ENCODE measurements at places on chromosomes 5 and 9.

GRCh38 chr9:136402067-136402466, 2.1 kb upstream of the SNAPC4 start:
- DNase-seq = no peak

- no peak for DNase-seq
Observed at GRCh38 chr9:129102791-129103594, 7.6 kb downstream of the CRAT start.

- DNase-seq = no peak
Observed at GRCh38 chr5:104815212-104815611, 1252.6 kb upstream of the NUDT12 start.

DNA sequence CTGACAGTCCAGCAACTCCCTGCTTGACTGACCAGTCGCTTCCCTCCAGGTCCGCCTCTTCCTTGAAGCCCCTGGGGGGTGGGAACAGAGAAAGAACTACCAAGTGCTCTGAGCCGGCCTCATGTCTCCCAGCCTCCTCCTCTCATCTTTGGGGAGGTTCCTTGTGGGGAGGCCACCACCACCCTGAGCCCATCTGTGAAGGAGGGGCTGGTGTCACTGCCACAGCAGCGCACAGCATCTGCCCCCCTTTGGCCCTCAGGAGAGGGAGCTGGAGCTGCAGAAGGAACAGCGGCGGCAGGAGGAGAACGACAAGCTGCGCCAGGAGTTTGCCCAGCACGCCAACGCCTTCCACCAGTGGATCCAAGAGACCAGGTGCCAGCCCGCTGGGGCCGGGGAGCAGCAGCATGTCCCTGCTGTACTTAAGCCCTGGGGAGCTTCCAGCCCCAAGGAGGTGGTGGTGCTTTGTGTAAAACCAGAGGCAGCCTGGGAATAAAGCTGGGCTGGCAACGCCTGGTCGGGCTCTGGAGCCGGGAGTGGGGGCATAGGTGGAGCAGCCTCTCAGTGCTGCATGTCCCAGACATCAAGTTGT, 29.4 kb downstream of the DYNC2I2 start:
- peak; percentile 18 for DNase-seq

DNA sequence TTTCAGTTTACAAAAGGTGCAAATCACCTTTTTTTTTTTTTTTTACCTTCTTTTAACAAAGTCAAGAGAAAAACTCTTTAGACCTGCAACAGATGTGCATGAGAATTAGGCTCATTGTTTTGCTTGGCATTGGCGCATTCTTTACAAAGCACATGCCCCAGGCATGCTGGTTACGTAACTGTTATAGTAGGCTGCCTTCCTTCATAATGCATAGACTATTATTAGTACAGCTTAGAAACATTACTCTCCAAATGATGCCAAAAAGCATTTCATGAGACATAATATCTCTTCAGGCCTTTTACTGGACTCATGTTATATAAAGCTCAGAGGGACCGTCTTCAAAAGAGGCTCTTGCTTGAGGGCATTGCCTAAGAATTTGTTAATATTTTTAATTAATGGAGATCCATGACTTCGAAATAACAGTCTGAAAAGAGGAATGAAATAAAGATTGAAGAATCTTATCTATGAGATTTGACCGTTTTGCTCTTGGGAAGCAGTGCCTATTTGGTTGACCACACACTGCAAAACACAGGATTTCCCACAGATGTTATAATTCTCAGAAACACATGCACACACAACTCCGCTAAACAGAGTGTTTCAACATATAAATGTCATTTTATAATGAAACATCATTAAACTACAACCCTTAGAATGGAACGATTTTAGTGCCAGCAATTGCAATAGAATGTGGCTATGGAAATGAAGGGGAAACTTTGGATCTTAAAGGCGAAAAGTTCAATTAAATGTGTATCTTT, 478.7 kb downstream of the PRR16 start:
- no peak for DNase-seq

- DNase-seq = no peak
Observed at GRCh38 chr5:15023846-15024245, 152.3 kb upstream of the ANKH start.

DNA sequence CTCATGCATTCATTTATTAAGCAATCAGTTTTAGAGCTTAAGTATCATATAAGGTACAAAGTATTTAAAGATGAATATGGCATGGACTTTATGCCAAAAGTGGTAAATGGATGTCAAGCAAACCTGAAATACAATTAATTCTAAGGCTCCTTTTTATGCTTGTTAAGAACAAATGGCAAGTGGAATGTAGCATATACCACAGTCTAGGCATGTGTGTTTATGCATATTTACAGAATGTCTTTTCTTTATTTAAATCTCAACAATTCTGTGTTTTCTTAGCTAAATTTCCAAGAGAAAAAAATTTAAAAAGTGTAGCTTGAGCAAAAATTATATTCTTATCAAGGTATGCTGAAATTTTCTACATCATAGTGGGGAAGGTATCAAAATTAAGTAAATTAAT, 39.8 kb downstream of the MPDZ start:
- DNase-seq = no peak

GRCh38 chr9:126295516-126295915, 31.1 kb upstream of the MVB12B start:
- DNase-seq = no peak

- DNase-seq = no peak
Observed at GRCh38 chr5:137085206-137085605, 413.9 kb downstream of the SPOCK1 start.

DNA sequence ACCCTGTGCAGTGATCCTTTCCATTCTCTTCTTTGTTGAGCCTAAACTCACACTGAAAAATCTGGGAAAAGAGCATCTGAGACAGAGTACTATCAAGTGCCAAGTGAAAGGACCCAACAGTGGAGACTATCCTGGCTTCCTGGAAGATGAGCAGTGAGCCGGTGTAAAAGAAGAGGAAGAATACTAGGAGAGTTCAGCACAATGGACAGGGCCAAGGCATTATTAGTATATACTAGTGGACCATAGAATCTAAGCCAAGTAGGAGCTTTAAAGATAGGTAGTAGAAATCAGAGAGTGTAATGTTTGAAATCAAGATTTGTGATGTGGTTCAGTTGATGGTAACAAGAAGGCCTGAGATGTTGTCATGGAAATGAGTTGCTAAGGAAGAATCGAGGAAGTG, 140.8 kb downstream of the CAMK4 start:
- no peak for DNase-seq

DNA sequence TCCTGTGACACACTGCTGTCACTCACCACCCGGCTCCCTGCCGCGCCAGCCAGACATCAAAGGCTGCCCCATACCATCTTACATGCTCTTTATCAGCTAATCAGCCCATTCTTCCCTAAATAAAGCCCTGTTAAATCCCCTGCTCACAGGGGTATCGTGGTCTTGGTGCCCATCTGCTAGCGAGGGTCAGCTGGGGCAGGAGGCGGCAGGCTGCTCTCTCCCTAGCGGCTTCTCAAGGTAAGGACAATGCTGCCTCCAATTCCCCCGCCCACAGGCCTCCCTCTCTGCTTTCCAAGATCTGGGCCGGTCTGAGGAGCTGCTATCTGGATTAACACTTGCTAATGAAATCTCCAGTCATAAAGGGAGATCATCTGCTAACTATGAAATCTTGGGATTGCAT, 26.8 kb downstream of the BARHL1 start:
- DNase-seq = no peak

- DNase-seq = no peak
Observed at GRCh38 chr5:63686938-63687337, 275.3 kb downstream of the HTR1A start.

- DNase-seq = no peak
Observed at GRCh38 chr5:132272311-132273210, 15.1 kb downstream of the PDLIM4 start.

DNA sequence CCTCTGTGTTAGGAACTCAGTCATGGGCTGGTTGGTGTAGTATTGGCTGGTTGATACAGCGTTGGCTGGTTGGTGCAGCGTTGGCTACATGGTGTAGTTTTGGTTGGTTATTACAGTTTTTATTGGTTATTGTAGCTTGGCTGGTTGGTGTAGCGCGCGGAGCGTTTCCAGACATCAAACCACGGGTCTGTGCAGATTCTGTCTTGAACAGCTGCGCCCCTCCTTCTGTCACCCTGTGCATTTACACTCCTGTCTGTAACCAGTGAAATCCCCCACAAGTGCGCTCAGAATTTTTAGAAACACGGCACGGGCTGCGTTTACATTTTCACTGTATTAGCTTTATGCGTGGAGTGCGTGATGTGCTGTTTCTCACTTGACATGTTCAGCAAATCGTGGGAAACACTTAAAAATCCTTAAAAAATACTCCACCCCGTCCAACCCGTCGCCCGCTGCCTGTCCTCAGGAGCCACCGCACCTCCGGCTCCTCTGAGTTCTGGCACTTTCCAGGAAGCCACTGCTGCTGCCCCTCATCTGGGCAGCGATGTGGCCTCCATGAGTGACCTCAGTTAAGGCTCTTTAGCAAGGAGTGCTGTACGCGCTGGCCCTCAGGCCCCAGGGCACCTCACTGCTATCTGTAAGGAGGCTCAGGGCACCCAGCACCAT, 20.8 kb downstream of the NKD2 start:
- DNase-seq = no peak

DNA sequence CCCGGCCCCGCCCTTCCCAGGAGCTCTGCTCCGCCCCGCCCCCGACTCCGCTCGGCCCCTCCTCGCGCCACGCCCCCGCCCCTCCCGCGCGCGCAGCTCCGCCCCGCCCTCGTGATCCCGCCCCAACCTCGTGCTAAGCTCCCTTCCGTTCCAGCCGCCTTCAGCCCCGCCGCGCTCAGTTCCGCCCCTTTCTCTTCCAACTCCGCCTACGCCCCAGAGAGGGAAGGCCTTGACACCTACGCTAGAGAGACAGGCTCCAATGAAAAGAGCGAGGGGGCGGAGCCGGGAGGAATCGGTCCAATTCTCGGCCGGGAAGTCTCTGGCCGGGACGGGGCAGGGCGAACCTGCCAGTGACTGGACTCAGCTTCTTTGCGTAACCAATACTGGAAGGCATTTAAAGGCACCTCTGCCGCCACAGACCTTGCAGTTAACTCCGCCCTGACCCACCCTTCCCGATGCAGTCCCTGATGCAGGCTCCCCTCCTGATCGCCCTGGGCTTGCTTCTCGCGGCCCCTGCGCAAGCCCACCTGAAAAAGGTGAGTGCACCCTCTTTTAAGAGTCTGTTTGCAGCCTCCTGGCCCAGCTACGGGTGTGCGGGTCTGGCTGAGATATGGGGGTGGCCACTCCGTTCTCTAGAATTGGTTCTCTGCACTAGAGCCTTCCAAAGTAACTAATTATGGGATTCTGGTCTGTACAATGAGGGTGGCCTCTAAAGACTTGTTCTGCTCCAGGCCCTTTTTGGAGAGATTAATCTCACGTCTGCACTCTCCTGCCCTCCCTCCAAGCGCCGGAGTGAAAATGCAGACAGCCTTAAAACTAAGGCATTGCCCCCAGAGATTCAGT, at the start of gene GM2A:
GM2A (plus strand) TSS at position 424 of the 843 bp plus-strand sequence; CDS start at position 456, 32 bp downstream.
- DNase-seq = peak; percentile 97

DNA sequence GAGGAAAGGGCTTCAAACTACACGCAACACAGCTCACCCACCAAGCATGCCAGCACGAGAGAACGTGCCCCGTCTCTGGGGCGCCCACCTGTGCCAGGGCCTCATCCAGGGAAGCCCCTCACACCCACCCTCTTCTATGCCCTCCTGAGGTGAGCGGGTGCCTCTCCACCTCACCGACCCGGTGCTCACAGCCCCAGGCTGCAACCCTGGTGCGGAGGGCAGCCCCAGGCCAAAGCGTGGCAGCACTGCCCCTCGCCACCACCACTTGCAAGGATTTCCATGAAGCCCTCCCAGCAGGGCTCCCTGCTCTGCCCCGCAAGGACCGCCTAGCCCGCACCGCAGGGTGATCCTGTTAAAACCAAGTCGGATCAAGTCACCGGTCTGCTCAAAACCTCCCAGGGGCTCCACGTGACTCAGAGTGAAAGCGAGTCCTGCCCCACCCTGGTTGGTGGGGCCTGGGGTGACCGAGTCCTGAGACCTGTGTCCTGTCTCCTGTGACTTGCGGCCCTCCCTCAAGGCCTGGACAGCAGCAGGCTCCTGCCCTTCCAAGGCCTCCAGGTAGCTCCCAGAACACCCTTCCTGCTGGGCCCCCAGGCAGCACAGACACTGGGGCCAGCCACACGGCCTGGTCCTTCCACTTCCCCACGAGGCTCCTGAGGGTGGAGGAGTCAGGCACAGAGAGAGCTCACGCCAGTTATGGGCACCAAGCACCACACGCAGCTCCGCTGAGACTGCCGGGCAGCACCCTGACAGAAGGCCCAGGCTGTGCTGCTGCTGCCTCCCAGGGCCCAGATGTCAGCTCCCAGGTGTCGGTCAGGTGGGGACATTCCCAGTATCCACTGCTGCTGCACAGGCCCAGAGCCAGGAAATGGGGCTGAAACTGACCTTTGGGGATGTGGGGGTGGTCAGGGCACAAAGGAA, 12.7 kb downstream of the BRD3 start:
- DNase-seq = no peak

DNA sequence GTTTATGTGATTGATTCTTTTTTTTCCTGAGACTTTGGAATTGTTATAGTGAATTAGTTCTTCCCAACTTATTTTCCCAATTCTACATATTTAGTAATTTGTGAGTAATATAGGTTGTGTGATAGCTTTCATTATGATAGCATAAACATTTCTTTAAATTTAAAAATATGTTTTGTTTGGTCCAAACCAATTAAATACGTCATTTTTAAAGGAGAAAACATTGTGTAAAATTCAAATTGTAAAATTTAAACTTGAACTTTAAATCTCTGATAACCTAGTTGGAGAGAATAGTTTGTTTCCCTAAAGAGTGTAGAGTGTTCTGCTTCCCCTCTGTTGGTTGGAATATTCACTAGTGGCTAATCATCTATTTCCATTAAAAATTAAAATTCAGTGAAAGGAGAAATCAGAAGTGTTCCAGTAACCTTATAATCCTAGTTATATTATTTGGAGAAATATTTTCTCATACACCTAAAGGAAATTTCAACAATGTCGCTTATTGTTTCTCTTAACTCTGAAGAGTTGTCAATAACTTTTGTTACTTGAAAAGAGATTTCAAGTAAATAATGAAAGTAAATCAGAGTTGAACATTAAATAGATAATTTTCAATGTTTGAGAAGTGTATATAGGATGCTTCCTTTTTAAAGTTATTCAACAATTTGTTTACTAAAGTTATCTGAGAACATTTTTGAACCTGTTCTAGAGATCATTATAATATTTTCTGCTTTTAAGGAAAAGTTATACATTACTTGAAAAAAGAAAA, 2.9 kb downstream of the NIPBL start:
- DNase-seq = no peak

- no peak for DNase-seq
Observed at GRCh38 chr5:36214436-36214835, 27.3 kb downstream of the NADK2 start.

DNA sequence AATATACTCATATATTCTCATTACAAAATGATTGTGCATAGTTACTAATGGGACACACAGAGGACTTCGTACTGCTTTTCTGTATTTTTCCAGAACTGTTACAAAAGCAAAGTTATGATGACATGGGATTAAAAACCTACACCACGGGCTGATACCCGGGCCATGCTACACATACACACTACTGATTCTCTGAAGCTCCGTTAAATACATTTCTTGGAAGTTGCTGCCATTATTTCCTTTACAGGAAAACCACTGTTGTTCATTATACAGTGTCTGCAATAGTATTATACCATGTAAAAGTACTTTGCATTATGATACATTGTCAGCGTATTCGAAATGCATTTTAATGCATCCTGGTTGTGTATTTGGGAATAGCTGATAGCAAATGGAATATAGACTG, 32.5 kb downstream of the EBF1 start:
- DNase-seq = no peak

All from C1 segment of cervical spinal cord (tissue), 14 donors.